Activated CD4-positive, alpha-beta T cell treated with anti-CD3 and anti-CD28 coated beads for 36 hours (primary cell): ENCODE measurements at places on chromosomes 6 and 20. TPM values are rescaled to one million over a fixed set of nuclear protein-coding genes. Genes with fewer than 3 reads are reported as not detected.

DNA sequence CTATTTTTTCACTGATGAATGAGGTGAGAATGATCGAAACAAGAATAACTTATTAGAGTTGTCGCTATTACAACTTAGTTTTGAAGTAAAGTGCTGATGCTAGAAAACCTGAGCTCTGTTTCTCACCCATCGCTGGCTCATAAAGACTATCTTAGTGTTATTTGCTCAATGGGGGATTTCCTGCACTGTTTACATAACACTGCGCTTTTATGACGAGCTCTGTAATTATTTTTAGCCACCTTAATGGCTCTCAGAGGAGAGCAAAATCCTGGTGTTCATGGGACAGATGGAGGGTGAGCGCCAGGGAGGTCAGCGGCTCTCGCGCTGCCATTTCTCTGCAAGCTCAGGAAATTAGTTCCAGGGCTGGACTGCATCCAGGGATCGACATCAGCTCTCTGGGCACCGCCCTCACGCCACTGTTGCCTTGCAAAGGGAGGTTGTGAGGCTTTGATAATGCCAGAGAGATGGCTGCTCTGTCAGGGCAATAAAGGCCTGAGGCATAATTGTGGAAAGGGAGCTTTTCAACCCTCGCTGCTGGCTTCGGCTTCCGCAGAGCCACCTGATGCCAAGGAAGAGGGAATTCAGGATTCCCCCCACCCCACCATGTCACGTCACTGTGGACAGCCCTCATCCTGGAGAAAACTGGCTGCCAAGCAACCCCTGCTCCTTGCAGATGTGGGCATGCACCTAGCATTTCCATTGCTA is 72.0 kb downstream of the DACT2 start:
- DNase-seq, result no peak

DNA sequence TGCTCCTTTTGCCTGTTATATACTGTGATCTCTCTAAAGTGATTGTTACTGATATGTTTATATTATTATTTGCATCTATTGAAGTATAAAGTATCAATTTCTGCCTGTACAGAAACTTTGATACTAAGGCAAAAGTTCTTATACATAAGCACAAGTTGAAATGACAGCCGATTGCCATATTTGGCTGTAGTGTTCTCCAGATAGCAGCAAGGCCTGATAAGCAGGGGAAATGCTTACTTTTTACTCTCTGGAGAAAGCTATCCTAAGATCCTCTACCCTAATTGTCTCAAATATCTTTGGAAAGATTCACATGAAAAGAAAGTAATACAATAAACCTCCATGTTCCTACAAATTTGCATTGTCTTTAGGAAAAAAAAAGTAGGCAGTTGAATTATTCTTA is 31.4 kb downstream of the SENP6 start:
- DNase-seq, result no peak

The PNPLA1 gene
- not detected for total RNA-seq

The GTF2H4 gene
- total RNA-seq, result 40.9 TPM

DNA sequence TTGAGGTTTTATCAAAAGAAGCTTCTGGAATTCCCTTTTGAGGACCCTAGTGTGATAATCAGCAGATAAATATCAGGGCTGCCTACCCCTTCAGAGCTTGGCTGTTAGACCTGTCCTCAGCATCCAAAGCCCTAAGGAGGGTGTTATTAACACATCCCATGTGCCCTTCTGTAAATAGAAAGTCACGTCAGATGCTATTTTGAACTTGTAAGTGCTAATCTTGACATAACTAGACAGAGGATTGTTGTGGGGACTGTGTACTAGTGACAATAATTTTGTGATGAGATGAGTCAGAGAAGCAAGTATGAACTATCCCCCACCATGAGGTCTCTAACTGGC is 4.9 kb upstream of the LAMA4 start:
- no peak for DNase-seq

The TCF15 gene
- not detected for total RNA-seq

- peak; percentile 71 for DNase-seq
Observed at GRCh38 chr6:142301651-142302391, at the start of gene ADGRG6. Gene ADGRG6 (plus strand): TSS chr6:142302007. CDS start chr6:142302330, 323 bp downstream.

The VGLL2 gene
- not detected for total RNA-seq

- DNase-seq, result no peak
Observed at GRCh38 chr6:744666-745353, 51.9 kb upstream of the EXOC2 start.
